ENCODE measurements at places on chromosomes 6 and 20. TPM values are rescaled to one million over a fixed set of nuclear protein-coding genes. Genes with fewer than 3 reads are reported as not detected.

- DNase-seq, result no peak
Measured at GRCh38 chr6:135158397-135158796, 22.7 kb upstream of the MYB start.

GRCh38 chr6:29737707-29738630 lies 14.7 kb downstream of the HLA-F start:
- DNase-seq, result no peak

Gene CRYBG1
- total RNA-seq, result 1.8 TPM

- no peak for DNase-seq
Measured at GRCh38 chr6:99350573-99350972, 1.1 kb upstream of the FAXC start.

- no peak for DNase-seq
Measured at GRCh38 chr20:58577871-58578598, 62.8 kb upstream of the APCDD1L start.

GRCh38 chr20:11776687-11777086 lies 141.0 kb upstream of the BTBD3 start:
- DNase-seq, result no peak

DNA sequence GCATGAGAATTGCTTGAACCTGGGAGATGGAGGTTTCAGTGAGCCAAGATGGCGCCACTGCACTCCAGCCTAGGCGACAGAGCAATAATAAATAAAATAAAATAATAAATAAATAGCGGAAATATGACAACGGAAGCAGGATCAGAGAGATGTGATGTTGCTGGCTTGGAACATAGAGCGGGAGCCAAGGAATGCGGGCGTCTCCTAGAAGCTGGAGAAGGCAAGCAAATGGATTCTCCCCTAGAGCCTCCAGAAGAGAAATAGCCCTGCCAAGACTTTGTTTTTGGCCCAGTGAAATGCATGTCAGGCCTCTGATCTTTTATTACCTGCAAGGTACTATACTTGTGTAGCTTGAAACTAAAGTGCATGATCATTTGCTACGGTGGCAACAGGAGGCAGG lies 12.4 kb downstream of the KIAA1755 start:
- no peak for DNase-seq

Gene BAK1
- total RNA-seq, result 25.4 TPM

DNA sequence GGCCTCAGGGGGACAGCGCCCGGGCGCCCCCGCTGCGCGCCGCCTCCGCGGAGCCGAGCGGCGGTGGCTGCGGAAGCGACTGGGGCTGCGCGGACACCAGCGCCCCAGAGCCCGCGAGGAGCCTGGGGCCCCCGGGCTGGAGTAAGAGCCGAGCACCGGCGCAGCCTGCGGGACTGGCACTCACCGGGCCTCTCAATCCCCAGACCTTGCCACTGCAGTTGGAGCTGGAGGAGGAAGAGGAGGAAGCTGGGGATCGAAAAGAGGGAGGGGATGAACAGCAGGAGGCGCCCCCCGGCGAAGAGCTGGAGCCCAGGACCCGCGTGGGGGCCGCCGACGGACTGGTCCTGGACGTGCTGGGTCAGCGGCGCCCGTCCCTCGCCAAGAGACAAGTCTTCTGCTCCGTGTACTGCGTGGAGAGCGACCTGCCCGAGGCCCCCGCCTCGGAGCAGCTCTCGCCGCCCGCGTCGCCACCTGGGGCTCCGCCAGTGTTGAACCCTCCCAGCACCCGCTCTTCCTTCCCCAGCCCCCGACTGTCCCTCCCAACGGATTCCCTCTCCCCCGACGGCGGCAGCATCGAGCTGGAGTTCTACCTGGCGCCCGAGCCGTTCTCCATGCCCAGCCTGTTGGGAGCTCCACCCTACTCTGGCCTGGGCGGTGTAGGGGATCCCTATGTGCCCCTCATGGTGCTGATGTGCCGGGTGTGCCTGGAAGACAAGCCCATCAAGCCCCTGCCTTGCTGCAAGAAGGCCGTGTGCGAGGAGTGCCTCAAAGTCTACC lies 590 bp downstream of the RNF217 start:
- peak; percentile 72 for DNase-seq

Measured in Right ventricle myocardium inferior (tissue), 1 donor.